ENCODE measurements at places on chromosomes 6 and 20.

GRCh38 chr6:127786109-127786508, 114.7 kb downstream of the THEMIS start:
- DNase-seq: no peak

- no peak for DNase-seq
Observed at GRCh38 chr6:121688974-121689373, 253.5 kb downstream of the GJA1 start.

DNA sequence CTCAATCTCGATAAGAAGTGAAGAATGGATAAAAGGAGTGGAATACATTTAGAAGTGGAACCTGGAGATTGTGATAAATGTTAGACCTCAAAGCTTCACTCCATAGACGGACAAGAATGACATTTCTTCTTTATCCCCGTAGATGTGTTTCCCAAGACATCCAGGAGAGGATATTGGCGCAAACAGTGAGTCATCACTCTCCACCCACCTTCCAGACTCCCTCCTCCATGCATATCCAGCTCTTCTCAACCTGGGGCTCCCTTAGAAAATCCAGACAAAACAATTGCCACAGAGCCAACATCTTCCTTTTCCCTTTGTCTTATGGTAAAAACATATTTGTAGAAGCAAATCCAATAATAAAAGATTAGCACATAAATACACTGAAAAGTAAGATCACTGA, 586.1 kb downstream of the PTPRT start:
- DNase-seq: no peak

DNA sequence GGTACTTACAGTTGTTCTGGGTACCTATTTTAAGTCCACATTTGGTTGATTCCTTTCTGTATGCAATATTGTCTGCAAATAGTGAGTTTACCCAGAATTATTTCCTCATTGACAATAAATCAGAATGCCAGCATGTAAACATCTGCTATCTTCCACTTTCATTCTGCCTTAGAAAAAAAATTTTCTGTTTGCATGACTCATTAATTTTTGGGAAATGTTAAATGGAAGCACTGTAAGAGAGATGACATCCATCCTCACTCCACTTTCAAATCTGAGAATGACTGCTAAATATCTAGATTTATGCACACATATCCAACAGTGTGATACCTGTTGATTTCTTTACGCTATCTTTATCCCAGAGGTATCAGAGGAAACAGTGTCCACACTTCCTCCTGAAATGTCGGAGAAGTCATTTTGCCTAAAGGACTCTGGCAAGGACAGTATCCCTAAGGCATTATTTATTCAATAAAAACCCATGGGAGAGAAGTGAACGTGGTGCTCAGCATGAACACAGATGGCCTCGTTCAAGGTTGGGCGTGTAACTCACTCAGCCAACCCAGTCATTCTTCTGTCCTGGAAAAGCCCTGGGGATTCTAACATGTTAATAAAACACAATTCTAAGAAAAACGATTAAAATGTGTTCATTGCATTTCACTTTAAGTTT, 780.9 kb downstream of the QKI start:
- no peak for DNase-seq

DNA sequence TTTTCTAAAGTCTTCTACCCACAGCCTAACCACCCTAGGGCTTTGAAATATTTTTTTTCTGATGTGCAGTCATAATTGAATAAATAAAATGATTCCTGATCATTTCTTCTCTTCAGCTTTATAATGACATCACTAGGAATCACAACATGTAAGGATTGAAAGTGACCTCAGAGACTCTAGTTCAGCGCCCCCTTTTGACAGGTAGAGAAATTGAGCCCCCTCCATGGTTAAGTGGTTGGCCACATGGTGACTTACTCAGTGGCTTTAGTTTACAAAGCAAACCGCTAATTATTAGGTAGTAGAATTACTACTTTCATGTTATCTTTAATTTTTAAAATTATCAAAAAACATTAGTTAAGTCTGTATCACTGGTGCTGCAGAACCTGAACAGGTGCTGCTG, 13.3 kb upstream of the SLC2A12 start:
- no peak for DNase-seq

- no peak for DNase-seq
Observed at GRCh38 chr6:35224720-35225119, 11.0 kb downstream of the SCUBE3 start.

GRCh38 chr20:47043086-47043485, 148.4 kb downstream of the EYA2 start:
- DNase-seq: no peak

DNA sequence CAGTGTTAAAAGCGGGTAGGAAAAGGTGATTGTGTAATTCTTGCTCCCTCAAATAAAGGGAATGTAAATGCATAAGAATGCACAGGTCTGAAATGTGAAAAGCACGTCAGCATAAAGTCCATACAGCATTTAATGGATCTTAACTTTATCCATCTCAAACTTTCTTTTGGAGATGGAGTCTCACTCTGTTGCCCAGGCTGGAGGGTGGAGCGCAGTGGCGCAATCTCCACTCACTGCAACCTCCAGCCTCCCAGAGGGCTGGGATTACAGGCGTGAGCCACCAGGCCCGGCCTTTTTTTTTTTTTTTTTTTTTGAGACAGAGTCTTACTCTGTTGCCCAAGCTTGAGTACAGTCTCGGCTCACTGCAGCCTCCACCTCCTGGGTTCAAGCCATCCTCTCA, 33.4 kb downstream of the RNASET2 start:
- no peak for DNase-seq

GRCh38 chr6:4355241-4355640, 219.9 kb upstream of the ECI2 start:
- DNase-seq: no peak

DNA sequence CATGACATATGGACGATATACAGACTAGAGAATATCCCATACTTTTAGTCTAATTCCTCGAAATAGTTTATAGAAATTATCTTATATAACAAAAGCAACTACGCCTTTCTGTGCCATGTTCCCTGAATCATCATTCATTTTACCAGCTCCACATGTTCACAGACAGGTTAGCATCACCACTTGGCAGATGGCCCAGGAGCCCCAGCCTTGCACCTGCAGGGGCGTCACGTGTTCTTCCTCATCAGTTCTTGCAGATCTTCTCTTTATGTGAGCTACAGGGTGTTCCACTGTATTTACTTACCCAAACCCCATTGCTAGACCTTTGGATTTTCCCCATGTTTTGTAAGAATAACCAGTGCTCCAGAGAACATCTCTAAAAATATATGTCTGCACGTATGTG, 12.6 kb upstream of the BNIP5 start:
- no peak for DNase-seq

- no peak for DNase-seq
Observed at GRCh38 chr6:6460416-6460815, 128.1 kb upstream of the LY86 start.

DNA sequence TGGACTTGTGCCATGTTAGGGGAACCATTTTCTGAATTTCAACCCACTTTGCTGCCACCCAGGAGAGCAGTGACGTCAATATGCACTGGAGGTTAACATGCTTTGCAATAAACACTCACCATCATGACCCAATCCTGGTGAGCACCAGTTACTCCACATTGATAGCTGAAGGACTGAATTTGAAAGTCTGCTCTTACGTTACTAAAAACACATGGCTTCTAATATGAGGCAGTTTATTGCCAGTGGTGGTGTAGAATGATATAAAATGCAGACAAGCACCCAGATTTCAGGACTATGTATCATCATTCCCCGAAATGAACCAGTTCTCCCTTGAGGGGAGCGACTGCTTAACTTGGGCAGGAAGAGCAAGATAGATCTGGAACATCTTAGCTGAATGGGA, 23.8 kb downstream of the RFPL4B start:
- DNase-seq: no peak

GRCh38 chr6:119090256-119090655, 11.8 kb upstream of the FAM184A start:
- no peak for DNase-seq

GRCh38 chr6:157774153-157775135, 48.6 kb upstream of the SNX9 start:
- DNase-seq: no peak

DNA sequence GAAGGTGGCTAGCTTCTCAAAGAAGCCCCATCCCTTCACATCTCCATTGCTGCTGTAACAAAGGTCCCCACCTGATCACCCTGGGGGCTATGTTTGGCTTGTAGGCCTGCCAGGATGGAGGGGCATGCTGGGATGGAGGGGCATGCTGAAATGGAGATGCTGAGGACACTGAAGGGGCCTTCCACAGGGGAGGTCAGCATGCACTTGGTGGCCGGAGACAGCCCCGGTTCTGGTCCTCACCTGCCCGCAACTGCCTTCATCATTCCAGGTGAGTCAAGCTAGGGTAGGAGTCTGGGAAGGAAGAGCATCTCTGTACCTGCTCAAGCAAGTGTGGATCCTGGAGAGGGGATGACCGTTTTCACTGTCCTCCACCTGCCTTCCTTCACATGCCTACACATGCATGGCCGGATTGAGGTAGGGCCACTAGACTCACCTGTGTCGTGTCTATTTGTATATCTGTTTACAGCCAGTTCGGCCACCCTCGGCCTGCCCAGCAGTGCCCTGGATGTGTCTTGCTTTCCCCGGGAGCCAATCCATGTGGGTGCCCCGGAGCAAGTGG, 6.0 kb downstream of the L3MBTL1 start:
- DNase-seq: no peak

DNA sequence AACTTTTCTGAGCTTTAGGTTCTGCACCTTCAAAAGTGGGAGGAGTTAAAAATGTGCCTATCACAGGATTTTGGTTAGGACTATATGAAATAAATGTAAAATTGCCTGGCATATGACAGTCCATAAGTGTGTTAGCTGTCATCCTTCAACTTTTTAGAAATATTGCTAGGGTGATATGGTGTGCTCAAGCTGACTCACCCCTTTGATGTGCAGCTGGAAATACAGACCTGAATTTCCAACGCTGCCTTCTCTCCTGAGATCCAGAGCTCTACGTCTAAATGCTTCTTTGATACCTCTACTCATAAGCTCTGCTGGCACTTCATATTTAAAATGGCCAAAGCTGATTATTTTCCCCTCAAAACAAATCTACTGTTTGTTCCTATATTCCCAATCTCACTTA, 2.7 kb downstream of the SLC35B3 start:
- no peak for DNase-seq

DNA sequence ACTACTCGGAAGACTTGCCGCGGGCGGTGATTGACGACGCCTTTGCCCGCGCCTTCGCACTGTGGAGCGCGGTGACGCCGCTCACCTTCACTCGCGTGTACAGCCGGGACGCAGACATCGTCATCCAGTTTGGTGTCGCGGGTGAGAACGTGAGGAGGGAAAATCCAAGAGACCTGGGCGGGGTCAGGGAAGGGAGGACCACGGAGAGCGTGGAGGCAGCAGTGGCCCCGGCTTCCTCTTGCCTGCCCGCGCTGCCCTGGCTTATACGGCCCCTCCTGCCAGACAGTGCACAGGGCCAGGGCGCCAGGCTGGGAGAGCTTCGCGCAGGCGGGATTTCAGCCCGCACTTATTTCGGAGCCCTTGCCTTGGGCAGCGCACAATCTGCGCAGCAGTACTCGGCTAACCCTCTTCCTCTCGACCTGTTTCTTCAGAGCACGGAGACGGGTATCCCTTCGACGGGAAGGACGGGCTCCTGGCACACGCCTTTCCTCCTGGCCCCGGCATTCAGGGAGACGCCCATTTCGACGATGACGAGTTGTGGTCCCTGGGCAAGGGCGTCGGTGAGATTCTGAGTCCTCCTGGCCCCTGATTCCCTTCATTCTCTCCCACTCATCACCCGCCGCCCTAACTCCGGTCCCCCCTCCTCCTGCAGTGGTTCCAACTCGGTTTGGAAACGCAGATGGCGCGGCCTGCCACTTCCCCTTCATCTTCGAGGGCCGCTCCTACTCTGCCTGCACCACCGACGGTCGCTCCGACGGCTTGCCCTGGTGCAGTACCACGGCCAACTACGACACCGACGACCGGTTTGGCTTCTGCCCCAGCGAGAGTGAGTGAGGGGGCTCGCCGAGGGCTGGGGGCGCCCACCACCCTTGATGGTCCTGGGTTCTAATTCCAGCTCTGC, 2.0 kb downstream of the MMP9 start:
- no peak for DNase-seq

All from stimulated activated CD8-positive, alpha-beta memory T cell treated with anti-CD3 and anti-CD28 coated beads, Interleukin-12 subunit alpha, Interleukin-12 subunit beta, amount 100 ng/mL, for 1 hour (primary cell).